GM12878 (cell line): ENCODE measurements at places on chromosomes 12 and 14.

GRCh38 chr14:100670017-100670752, 56.5 kb upstream of the DLK1 start:
- no peak for DNase-seq

- no peak for DNase-seq
These were observed 30.6 kb downstream of the CCER1 start for GRCh38 chr12:90924406-90924805.

DNA sequence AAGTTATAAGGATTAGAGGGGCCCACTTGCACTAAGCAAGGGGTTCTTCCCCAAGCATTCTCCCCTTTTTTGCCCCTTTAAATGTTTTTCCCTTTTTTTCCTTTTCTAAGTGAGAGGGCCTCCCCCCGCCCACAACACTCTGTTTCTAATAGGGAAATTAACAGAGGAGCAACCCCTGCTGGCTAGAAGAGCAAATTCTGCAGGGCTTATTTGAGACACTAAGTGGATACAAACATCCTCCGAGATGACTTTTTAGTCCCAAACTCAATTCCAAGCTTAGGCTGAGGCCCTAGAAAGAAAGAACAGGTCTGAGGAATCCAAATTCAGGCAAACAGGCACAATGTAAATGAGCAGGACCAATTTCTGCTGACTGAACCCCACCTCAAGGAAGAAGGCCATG, 138.9 kb downstream of the GPR65 start:
- no peak for DNase-seq

DNA sequence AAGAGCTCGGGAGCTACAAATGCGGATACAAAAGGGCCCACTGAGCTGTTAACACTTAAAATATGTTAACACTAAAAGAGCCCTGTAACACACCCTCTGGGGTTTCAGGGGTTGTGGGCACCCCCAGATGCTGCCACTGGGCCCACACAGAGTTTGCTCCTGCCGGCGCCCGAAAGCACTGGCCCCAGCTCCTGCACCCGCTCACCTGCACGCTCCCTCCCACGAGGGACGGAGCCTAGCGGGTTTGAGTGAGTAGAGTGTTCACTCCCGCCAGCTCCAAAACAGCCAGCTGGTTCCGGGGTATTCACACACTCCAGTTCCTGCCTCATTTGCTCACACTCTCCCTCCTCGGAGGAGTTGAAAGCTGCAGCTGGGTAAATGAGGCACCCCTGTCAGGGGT, 357.7 kb downstream of the ETNK1 start:
- DNase-seq: no peak

DNA sequence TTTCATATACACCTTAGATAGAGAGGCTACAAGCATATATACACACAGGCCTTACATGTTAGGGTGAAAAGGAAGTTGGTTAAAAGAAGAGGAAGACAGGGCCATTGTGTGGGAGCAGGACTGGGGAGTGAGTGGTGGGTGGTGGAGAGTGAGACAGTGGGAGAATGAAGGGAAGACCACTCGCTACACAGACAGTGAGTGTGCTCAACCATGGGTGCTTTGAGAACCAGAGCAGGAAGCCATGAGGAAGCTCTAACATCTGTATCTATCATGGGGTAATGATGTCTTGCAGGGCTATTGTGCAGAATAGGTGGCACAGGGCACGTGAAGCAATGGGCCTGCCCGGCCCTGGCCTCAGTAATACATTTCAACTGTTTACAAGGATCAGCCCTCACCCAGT, 11.4 kb upstream of the KRT74 start:
- DNase-seq: no peak

DNA sequence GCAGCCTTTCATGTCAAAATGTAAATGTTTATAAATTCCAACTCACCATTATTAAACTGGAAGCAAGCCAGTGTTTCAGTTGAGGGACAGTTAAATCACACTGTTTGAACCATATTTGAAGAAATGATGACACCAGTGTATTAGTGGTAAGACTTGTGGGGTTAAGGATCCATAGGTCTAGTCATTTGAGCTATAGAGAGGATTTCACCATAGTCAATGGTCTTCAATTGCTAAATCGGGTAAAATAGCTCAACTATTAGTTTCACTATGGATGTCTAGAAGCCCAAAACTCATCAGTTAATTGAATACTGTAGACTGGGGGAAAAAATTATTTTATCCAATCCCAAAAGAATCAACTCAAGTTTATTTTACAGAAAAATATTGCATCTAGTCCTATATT, 659.1 kb downstream of the NRXN3 start:
- DNase-seq: no peak

DNA sequence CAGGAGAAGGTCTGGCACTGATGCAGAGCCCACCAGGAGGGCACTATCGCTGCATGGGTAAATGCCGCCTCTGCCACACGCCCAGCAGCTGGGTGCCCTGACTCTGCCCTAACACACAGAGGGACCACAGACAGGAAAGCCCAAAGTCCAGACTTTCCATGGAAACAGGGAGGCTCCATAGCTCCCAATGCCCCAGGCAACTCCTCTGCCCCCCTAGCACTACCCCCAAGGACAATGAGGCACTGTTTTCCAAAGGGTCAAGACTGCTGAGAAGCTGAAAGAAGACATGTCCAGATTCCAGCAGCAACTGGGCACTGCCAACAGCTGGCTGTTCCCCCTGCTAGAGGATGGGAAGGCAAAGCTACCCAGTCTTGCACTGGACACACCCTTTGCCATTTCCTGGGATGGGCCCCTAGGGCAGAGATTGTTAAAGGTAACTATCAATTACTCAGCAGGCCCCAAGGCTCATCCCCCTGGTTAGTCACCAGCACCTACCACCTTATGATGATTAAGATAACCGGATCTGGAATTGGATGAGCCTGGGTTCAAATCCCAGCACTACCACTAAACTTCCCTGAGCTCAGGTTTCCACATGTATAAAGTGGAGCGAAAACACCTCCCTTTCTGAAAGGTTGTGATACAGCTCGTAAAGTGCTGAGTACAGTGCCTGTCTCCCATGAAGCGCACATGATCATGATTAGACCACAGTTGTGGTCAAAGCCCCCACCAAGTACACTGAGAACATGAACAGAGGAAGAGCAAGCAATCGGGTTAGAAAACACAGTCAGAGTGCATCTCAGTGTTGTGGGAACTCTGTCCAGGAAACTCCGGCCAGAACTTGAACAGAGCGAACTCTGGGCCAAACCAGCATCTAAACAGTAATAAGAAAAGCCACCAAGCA, 3.3 kb downstream of the PXN start:
- DNase-seq: no peak

DNA sequence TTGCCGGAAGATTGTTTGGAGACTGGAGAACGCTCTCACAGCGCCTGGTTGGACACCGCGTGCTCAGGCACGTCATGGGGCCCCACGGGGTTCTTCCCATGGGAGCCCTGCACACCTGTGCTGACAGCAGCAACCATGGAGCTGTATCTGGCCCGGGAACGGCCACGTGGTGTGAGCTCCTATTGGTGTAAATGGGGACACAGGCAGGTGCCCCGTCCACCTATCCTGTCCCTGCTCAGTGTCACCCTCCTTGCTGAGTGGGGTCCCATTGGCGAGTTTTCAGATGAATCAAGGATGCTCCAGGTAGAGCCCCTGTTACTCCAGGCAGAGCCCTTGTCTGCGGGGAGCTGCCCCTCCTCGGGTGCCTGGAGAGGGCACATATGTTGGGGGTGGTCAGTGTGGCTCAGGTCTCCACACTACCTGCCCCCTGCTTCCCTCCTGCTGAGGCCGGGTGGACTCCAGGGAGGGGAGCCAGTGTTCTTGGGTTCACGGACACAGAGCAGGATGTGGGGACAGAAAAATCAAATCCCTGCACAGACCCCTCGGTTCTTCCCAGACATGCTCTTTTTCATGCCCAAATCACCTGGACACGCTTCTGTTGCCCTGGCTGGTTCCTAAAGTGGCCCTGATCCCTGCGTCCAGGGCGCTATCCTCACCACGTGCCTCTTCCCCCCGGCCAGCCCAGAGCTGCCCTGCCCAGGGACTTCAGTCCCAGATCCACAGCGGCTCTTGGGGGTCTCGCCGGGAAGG, 250.1 kb downstream of the ADGRD1 start:
- DNase-seq: no peak

DNA sequence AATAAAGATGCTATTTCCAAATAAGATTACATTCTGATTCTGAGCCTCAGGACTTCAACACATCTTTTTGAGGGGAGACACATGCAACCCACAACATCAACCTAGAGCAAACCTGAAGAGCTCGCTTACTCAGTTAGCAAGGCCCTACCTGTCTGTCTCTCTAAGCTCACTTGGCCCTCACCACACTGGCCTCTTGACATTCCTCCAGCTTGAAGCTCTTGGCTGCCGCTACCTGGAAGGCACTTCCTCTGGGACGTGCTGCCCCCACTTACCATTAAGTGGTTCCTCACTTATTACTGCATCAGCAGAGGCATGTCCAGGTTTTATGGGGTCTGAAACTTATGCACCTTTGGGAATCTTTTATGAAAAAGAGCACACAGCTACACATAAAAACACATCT, 354.8 kb downstream of the GALC start:
- DNase-seq: no peak

DNA sequence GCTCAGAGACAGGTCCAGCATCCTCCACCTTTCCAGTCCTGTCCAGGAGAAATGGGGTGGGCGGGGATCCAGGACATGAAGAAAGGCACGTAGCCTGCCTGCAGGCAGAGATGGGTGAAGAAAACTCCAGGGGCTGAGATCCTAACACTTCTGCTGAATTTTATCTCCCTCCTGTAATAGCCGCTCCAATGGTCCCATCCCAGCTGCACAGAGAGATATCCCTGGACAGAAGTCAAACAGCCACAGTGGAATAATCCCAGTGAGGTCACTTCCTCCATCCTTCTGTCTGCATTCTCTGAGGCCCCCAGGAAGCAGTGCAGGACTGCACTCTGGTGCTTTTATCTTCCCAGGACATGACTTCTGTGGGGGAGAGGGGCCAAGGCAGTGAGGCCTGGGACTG, 26.3 kb downstream of the KRT18 start:
- DNase-seq: no peak

DNA sequence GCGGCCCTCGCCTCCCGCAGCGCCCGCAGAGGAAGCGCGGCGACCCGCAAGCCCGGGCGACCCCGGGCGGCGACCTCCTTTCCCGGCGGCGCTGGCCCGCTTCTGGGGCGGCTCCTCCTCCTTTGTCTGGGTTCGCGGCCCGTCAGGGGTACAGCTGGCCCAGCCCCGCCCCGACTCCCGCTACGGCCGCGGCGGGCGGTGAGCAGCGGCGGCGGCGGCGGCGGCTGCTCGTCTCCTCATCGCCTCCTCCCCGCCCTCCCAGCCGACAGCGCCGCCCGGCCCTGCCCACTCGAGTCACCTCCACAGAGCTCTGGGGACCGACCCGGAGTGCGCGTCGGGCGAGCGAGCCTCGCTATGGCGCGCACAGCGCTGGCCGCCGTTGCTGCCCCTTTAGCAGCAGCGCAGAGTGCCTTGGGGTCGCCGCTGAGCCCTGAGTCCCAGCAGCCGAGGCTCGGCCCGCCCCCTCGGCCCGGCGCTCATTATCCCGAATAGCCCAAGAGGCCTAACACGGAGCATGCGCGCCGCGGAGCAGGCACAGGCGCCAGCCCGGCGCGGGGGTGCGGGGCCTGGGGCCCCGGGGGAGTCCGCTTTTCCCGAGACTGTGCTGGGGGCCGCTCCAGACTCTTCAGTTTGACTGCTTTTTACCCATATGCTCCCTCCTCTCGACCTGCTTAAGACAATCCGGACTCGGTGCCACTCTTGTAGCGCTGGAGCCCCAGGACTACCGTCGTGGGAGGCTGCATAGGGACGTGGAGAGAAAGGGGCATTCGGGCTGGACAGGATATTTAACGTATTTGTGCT, at the start of gene SOS2:
Gene SOS2 (minus strand): TSS at position 104 of the 801 bp plus-strand sequence. CDS start 295 bp downstream, outside the sequence.
- DNase-seq: peak; percentile 43

GRCh38 chr12:24561882-24562770, 386.8 kb downstream of the BCAT1 start:
- DNase-seq: no peak

GRCh38 chr14:29865299-29865698, 62.3 kb downstream of the PRKD1 start:
- no peak for DNase-seq

GRCh38 chr12:10960211-10960610, 21.1 kb upstream of the TAS2R14 start:
- DNase-seq: no peak

GRCh38 chr12:120488057-120488640, 7.8 kb upstream of the DYNLL1 start:
- DNase-seq: no peak

GRCh38 chr12:104567832-104568486, 111.2 kb downstream of the CHST11 start:
- no peak for DNase-seq

DNA sequence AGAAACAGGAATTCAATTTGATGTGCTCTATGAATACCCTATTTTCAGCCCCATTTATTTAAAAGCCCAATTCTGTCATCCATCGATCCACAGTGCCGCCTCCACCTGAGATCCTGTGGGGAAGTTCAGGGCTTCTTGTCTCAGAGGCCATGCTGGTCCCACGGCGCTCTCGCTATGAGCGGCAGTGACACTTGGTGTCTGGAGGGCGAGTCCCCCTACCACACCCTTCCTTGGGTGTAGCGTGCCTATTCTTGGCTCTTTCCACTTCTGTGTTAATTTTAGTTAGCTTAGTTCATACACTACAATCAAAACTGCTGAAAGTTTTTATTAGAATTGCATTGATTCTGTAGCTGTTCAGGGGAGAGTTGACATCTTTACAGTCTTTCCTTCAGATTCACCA, 73.8 kb downstream of the DDX51 start:
- no peak for DNase-seq

DNA sequence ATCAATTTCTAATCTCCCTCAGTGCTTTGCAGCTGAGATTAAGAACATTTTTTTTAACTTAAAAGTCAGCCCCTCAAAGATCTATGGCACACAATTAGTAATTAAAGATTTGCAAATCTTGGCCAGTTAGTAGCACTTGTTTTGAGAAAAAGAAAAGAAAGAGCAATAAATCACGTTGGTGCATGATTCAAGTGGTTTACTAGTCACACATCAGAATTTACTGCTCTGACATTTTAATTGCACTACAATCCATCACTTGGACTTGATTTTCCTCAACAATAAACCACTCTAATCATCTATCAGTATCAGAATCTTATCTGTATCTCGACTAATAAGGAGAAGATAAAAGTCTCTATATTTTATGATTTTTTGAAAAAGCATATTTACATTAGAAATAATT, 154.3 kb downstream of the HELB start:
- DNase-seq: no peak

DNA sequence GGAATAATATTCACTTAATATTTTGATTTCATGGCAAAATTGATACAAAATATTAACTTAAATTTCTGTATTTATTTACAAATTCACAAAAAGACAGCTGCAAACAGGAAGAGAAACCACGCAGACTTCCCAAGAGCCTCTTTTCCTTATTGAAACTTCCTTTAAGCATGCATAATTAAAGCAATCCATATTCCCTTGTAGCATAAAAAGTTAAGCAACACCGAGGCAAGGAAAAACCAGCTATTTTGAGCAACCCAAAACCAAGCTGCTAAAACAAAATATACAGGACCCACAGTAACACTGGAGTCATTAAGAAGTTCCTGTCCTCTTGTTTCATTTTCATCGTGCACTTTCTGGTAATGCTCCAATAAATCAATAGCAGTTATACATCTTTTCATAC, 58.0 kb downstream of the EEA1 start:
- DNase-seq: no peak

- DNase-seq: no peak
These were observed 43.6 kb downstream of the FGD6 start for GRCh38 chr12:95173392-95174251.
